ENCODE measurements at places on chromosomes 7 and 10.

DNA sequence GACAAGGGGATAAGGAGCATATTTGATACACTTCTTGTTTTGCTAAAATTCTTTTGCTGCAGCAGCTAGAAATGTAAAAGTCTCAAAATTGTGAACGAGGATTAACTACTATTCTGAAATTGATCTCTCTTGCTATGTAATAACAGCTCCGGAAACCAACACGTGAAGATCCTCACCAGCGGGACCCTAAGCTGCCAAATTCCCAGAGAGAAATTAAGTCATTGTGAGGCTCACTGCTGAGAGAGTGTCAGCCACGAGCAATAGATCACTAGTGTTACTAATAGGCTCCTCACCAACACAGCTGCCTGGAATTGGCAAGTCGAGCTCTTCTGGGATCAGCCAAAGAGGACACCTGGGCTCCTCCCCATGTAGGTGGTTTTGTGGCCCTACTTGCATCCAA is 5.6 kb upstream of the VWA2 start:
- DNase-seq: no peak

GRCh38 chr7:25868509-25868908 is 283.5 kb upstream of the NFE2L3 start:
- DNase-seq: no peak

DNA sequence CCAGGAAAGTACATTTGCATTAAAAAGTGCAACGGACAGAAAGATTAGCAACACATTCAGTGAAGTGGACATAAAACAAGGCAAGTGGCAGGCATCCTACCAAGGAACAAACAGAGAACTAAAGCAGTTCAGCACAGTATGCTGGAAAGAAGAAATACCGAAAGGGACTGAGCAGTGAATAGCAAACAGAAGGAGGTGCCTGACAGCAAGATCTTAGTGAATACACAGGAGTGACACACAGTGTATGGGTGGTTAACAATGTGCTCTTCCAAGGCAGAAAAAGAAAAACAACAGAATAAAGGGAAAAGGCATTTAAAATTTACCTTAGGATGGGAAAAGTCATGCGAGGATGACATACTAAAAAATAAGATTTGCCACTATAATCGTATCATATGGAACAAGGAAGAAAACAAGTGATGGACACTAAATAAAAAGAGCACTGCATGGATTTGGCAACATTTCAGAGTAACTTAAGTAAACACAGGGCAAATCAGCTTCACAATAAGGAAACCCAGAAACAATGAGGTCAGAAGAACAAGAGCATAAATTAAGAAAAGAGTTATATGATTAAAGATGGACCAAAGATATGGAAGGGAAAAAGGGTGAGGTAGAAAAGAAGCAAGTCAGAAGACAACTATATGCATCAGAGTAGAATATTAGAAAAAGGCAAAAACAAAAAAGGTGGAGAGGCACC is 29.5 kb downstream of the MEST start:
- no peak for DNase-seq

- no peak for DNase-seq
These were observed 102.7 kb downstream of the CUBN start for GRCh38 chr10:17026686-17027485.

DNA sequence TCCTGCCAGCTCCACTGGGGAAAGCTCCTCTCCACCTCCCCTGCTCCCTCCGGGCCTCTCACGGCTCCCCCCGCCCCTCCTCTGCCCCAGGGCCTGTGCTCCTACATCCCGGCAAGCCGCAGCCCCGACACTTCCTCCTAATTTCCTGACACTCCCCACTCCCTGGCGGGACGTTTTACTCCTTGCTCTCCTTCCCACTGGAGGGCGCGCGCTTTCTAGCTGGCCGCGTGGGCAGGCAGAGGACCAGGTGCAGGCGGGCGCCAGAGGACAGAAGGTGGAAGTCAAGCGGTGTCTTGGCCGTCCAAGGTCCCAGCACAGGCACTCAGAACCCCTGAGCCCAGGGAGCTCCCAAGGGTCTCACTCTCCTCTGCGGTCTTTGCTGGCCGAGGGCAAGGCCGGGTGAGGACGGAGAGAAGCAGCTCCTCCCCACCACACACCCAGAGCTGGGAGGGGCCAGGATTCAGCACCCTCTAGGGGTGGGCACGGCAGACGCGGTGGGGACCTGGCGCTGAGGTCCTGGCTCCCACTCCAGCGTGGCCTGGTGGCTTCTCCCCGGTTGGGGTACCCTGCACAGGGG is 19.1 kb downstream of the ADAM8 start:
- DNase-seq: no peak

DNA sequence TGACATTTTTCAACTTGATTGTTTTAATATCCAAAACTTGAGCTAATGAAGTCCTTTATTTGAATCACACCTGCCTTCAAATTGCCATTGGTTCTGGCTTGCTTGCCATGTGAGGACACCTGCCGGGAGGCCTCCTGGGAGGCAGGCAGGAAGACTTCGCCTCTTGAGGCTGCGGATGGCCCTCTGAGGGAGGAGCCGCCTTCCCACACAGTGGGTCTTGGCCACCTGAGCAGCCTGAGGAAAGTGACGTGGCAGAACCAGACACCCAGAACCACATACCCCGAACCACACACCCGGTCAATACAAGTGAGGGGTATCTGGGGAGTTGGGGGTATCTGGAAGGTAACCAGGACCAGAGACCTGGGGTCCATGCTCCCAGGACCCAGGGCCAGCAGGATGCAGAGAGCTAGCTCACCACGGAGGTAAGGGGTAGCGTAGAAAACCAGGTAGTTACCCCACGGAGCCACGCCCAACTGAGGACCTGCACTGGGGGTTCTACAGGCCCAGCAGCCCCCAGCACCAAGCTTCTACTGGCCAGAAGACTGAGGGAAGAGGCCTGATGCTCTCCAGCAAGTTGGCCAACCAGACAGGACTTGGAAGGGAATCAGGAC is 300.5 kb downstream of the TCERG1L start:
- DNase-seq: no peak

DNA sequence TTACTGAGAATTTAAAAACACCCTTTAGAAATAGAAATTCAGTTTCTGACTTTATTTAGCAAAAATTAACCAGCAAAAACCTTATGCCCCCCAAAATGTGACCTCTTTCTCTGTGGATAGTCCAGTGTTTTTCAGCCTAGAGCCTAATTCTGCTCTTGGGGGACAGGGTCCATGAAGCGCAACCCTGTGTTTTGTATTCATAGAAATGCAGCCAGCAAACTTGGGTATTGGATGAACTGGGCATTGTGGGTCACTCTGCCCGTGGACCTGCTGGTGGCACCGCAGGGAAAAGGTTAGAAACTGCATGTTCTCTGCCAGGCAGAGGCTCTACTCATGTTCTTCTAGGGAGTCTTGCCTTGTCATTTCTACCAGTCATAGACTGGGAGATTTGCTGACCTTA is 787.4 kb upstream of the C7orf33 start:
- DNase-seq: no peak

DNA sequence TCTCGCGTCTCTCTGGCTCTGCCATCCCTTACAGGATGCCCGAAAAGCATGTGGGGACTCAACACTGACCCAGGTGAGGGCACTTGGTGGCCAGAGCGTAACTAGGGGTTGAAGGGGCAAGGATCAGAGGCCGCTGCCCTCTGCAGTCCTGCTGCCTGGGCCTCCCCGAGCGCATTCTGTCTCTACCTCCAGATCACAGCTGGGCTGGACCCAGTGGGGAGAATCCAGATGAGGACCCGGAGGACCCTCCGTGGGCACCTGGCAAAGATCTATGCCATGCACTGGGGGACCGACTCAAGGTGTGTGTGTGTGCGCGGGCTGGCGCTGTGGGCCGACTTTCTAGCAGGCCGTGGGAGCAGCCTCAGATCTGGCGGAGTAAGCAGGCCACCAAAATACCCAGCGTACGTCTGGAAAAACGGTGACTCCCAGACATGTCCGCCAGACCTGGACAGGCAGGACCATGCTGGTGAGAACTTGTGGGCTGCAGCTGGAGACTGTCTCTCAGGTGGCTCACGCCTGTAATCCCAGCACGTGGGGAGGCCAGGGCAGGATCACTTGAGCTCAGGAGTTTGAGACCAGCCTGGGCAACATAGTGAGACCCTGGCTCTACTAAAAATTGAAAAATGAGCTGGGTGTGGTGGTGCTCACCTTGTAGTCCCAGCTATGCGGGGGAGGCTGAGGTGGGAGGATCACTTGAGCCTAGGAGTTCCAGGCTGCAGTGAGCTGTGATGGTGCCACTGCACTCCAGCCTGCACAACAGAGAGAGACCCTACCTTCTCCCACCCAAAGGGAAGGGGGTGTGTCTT is 3.2 kb downstream of the GNB2 start:
- peak; percentile 21 for DNase-seq

- no peak for DNase-seq
These were observed 116.3 kb downstream of the PAXIP1 start for GRCh38 chr7:154886591-154886990.

DNA sequence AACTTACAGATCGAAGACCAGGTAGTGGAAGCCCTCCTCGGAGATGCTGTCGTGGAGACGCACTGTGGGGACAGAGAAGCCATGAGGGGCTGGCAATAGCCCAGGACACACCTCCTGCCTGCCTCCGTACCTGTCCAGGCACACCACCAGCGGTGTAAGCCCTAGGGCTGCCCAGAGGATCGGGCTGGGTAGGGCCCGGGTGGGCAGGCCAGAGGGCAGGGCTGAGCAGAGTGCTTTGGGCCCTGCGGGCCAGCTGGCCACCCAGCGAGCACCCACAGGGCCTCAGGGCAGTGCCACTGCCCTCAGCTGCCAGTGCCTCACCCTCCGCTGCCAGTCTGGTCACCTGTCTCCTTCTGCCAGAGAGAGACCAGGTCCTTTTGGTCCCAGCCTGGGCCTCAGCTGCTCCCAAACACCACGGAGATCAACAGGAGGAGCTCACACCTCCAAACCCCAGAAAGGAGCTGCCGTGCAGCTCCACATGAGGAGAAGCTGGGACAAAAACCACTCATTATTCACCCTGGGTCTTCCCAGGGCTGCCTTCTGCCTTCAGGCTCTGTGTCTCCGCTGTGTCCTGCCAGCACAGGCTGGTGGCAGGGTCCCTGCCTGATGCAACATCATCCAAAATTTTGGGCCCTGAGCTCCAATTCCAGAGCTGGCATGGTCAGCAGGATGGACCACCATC is 58.2 kb downstream of the YKT6 start:
- DNase-seq: no peak

DNA sequence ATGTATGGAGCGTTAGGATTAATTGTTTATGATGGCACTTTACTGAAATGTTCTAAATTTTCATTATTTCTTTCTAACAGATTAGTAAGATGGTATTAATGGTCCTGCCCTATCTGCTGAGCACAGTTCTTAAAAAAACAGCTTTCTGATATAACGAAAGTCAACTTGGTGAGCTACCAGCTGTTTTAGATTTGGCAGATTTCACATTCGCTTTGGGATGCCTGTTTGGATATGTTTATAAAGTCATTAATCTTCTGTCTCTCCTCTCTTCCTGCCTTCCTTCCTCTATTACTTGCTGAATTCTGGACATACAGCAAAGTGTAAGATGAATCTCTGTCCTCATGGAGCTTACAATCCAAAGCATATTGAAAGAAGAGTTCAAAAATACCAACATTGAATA is 396.8 kb upstream of the LRGUK start:
- no peak for DNase-seq

DNA sequence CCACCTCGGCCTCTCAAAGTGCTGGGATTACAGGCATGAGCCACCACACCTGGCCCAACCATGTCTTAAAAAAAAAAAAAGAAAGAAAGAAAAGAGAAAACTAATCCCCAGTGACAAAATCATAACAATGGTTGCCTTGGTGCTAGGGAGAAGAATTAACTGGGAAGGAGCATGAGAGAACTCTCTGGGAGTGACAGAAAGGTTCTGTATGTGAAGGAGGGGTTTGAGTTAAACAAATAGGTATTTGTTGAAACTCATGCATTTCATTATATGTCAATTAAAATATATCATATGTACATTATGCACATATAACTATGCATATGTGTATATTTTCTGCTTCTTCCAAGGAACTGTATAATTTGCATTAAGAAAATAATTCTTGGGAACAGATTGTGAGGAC is 33.3 kb downstream of the INA start:
- DNase-seq: no peak

- DNase-seq: no peak
These were observed 625.4 kb upstream of the FOXK1 start for GRCh38 chr7:4056552-4057288.

DNA sequence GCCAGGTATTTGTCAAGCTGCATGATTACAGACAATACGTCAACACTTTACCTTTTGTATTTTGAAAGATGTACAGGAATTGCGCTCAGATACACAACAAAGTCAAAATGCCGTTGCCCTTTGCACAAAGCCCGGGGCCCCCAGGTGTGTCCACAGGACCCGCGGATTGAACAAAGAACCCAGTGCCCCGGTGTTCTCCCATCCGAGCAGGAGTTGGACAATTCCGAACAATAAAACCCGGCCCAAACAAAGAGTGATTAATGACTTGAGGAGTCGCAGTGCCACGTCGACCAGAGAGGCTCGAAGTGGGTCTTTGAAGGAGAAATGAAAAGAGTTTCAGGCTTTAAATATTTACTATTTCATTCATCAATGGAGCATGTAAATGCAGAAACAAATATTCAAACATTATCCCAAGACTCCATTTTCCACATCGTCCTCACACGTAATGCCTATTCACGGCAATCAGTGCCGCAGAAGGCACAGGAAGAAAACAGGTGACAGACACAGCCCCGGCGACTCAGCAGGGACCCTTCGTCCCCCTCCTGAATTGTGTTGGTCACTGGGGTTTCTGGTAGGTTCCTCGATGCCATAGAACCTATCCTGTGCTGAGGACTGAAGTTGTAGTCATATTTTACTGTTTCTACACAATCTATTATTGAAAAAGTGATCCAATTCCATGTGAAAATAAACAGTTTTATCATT is 70.9 kb upstream of the MGMT start:
- no peak for DNase-seq

DNA sequence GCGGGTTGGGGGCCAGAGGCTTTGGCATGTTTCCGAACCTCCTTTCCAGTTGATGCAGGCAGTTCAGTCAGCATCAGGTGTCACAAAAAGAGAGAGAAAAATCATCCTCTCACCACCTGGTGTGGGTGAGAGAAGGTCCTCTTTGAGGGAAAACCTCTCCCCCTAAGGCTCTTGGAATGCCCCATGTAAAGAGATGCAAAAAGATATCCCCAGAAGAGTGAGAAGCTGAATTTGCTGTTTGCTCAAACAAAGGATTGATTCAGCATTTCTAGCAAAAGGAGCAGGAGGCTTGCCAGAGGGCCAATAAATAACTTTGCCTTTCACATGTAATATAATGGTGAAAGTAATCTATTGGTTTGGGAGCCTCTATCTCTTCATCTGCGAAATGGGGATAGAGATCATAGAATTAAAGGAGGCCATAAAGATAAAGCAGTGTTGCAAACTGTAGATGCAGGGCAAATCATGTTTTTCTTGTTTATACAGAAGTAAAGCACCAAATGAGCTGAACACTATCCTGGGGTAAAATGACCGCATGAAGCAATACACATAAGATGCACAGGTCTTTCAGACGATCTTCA is 425.9 kb downstream of the LRMDA start:
- DNase-seq: no peak
